Neural progenitor cell (in vitro differentiated cells): ENCODE measurements at places on chromosomes 12 and 14.
A peak's percentile ranks its signal among the peaks of the same experiment; 100 is the strongest.

DNA sequence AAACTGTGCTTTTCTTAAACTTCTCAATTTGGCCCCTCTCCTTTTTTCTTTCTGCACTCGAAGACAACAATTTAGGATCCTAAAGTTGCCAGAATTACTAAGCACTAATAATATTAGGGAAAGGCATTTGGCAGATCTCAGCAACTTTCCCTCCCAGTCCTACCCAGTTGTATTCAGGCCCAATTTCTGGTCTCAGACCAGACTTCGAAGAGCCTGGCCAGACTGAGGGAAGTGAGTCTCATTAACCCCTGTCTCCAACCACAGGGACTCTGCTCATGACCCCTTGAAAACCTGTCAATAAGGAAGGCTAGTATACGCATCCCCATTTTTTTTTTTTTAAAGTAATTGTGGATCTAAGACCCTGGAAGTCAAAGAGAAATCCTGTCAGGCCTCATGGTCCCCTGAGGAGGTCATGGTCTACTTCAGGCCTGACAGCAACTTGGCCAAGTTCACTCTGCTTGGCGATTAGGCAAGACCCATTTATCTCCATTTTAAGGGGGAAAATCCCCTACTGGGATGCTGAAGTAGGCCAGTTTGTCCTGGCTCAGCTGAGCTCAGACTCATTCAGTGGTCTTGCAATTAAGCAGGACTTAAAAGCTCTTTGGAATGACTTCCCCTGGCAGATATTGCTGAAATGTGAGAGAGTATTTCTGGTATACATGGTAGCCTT lies 521.0 kb downstream of the FUT8 start:
- no peak for DNase-seq

GRCh38 chr14:56581041-56581727 lies 1.6 kb downstream of the TMEM260 start:
- DNase-seq, result no peak

DNA sequence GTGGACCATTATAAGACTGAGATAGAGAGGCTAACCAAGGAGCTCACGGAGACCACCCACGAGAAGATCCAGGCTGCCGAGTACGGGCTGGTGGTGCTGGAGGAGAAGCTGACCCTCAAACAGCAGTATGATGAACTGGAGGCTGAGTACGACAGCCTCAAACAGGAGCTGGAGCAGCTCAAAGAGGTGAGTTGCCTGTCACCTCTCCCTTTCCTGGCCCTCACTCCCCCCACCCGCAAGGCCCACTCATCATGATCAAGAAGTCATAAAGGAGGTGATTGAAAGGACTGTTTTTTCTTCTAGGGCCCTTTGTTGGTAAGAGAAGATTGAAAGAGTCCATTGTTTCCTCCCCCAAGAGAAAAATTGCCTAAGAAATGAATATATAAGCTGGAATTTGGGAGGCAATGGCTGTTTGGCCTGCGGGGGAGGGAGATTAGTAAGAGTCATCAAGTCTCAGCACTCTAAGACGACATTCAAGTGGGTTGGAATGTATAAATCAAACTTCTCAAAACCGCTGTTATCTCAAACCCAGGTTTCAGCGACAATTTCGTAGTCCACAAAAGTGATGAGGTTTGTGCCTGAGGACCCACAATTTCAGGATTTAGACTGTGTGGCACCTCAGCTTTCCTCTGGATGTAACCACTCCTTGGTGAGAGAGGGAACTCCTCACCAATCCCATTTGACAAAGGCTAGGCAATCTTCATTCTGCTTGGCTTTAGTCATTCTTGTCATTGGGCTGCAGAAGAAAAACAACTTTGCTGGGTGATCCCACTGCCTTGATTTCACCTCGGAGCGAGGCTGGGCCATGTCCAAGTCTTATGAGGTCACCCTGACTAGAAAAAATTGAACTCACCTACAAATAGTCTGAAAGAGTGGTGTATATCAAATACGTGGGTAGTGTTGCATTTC lies 966 bp downstream of the BICD1 start:
- DNase-seq, result peak; percentile 48

DNA sequence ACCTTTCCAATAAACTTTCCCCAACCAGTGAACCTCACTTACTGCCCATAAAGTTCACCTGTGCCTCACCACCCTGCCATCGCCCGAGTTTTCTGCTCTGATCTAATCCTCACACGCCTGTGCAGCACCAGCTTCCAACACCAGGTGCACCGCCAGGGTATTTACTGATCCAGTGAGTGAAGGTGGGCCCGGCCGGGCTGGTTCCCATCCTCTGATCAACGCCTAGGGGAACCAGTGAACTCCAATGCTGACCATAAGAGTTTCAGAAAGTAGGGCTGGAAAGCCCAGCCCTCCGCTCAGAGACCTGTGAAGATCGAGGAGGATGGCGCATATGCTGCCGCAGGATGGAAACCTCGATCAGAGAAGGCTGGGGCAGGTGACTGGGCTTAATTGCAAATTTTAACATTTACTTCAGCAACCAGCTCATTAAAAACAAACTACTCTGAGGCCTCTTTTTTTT lies 685 bp upstream of the MYL6B start:
- peak; percentile 66 for DNase-seq

- DNase-seq, result peak; percentile 91
Measured at GRCh38 chr14:104078031-104078455, 7.5 kb upstream of the ASPG start.
